Prostate gland (tissue), 2 donors: ENCODE measurements at places on chromosomes 7 and 10. TPM values are rescaled to one million over a fixed set of nuclear protein-coding genes. Genes with fewer than 3 reads are reported as not detected.

DNA sequence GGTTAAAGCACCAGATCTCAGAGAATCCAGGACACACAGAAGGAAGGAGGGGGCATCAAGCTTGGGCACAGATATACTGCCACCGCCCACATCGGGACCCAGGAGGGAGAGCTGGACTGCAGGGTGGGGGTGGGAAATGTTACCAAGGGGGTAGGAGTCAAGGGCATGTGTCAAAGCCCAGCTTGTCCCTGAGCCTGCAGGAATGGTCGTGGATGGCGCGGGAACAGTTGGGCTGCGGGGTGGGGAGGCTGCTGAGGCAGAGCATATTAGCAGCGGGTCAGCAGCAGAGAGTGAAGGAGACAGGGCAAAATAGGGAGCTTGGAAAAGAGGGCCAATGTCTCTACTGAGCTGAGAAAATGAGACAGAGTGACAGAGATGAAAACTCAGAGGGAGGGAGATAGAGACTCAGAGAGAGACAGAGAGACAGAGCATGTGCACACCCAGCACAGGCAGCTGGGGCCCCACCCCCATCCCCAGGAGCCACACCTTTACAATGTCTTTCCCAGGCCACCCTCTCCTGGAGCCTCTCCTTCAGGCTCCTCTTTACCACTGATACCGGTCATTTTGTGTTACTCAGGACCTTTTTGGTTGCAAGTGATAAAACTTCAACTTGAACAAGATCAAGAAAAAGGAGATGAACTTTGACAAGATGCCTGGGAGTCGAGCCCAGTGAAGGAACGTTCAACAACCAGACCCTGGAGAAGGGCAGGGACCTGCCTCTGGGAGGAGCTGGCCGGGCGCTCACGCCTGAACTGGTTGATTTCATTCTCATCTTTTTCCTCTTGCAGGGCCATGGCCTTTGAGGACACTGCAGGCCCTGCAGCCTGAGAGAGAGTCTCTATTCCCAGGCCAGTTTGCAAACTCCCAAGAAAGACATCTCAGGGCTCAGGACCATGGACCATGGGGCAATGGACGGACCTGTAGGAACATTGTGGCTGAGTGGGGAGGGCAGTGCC is 50.0 kb downstream of the AOC1 start:
- DNase-seq: no peak

GRCh38 chr10:133143200-133143533 is 16.9 kb upstream of the KNDC1 start:
- DNase-seq: no peak

GRCh38 chr7:131532570-131533091 is 23.8 kb downstream of the PODXL start:
- no peak for DNase-seq

GRCh38 chr7:132557489-132558044 is 18.7 kb downstream of the PLXNA4 start:
- no peak for DNase-seq

- no peak for DNase-seq
Observed at GRCh38 chr7:49783446-49783845, 10.0 kb downstream of the VWC2 start.

Gene NPC1L1
- 0.23 TPM for total RNA-seq

Gene LRRC18
- 2.6 TPM for total RNA-seq

Gene RTKN2
- 3.6 TPM for total RNA-seq

Gene BRAT1
- 113 TPM for total RNA-seq
